Astrocyte (in vitro differentiated cells and primary cell): ENCODE measurements at places on chromosomes 1 and 21. TPM values are rescaled to one million over a fixed set of nuclear protein-coding genes. Genes with fewer than 3 reads are reported as not detected.
A peak's percentile ranks its signal among the peaks of the same experiment; 100 is the strongest.

GRCh38 chr21:41961282-41961701 is 7.5 kb upstream of the C2CD2 start:
- H3K4me1 ChIP-seq: peaks cover 32% of the 10 kb centered on the region
- H3K4me3 ChIP-seq: no peak overlapping the region
- DNase-seq: peak; percentile 77
- H3K27ac ChIP-seq: no peak overlapping the region
- H3K27me3 ChIP-seq: no peaks in the 10 kb centered on the region
- H3K36me3 ChIP-seq: no peaks in the 10 kb centered on the region

DNA sequence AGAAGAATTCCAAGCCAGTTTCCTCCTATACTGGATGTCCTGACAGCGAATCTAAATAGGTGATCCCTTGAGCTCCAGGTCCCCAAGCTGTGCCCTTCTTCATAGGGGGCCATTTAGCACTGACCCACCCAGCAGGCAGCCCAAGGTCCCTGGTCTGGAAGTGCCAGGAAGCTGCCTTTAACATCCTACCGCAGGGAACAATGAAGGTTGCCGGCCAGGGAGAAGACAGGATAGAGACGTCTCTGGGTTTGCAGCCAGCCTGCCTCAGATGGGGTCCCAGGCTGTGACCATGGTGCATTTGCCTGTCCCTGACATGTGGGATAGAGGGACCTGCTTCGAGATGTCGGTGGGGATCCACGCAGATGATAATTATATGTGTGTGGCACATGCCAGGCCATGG is 2.7 kb upstream of the RIPK4 start:
- H3K27ac ChIP-seq: no peak overlapping the region
- no peak for DNase-seq
- no peak overlapping the region for H3K4me3 ChIP-seq
- no peaks in the 10 kb centered on the region for H3K36me3 ChIP-seq
- peaks cover 48% of the 10 kb centered on the region for H3K27me3 ChIP-seq

DNA sequence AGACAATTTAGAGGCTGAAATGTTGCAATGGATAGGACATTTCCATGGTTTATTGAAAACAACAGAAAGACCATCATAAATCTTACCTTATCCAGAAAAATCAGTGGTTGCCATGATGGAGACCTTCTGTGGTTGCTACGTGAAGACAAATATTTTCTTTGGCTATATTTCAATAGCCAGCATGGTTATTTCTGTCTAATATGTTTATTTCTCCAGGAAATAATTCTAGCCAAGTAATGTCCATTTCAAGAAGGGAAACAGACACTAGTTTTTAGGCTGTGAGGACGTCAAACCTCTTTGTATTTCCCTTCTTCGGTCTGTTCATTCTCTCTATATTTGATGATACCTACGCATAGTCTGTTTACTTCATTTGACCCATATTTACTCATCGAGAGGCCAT is 49.2 kb upstream of the NFASC start:
- DNase-seq: peak; percentile 22
- no peak overlapping the region for H3K4me3 ChIP-seq
- H3K27ac ChIP-seq: no peak overlapping the region
- no peaks in the 10 kb centered on the region for H3K4me1 ChIP-seq
- H3K27me3 ChIP-seq: peaks cover 24% of the 10 kb centered on the region
- no peaks in the 10 kb centered on the region for H3K36me3 ChIP-seq

Gene NTMT2
- 0.43 TPM in 1 of 2 replicates, not detected in the other for total RNA-seq

Gene KRTAP10-10
- not detected in 2 replicates for total RNA-seq

Gene CD247
- not detected in 2 replicates for total RNA-seq

Gene TCHHL1
- not detected in 2 replicates for total RNA-seq

Gene KISS1
- total RNA-seq: 2.2 and 2.7 TPM in 2 replicates
